ENCODE measurements at places on chromosomes 12 and 14.
A peak's percentile ranks its signal among the peaks of the same experiment; 100 is the strongest.

GRCh38 chr14:95547272-95547625, 12.4 kb downstream of the GLRX5 start:
- no peak for DNase-seq

DNA sequence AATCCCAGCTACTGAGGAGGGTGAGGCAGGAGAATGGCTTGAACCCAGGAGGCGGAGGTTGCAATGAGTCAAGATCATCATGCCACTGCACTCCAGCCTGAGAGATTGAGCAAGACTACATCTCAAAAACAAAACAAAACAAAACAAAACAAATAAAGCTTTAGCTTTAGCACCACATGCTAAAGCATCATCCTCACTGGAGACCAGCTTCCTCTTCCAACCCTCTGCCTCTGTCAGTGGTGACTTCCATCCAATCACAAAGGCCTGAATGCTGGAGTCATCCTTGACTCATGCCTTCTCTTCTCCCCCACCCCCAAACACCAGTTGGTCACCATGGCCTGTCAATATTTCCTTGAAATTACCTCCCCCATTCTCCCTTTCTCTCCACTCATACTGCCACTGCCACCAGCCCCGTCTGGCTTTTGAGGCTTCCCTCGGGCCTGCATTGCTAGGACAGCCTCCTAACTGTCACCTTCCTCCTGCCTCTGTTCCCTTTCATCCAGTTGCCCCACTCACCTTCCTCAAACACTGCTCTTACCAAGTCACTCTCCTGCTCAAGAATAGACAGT, 1.4 kb downstream of the ZNF385A start:
- DNase-seq: no peak

DNA sequence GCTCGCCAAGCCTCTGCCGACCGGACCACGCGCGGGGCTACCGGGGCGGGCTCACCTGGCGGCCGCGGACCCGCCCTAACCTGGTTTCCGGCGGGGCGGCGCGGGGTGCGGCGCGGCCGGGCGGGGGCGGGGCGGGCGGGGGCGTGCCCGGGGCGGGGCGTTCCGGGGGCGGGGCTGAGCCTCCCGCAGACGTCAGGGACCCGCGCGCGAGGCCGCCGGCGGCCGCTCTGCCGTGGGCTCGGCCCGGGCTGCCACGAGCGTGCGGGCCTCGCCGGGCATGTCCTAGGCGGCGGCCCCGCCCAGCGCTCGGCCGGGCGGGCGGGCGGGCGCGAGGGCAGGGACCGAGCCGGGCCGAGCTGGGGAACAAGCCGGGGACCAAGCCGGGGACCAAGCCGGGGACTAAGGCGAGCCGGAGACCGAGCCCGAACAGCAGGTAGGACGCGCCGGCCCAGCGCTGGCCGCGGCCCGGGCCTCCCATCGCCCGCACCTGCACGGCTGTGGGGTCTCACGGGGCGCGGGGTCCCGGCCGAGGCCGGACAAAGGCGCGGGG, at the start of gene CEP170B:
CEP170B (plus strand) TSS at position 188 of the 550 bp plus-strand sequence. CDS start 3,183 bp downstream, outside the sequence.
- peak; percentile 57 for DNase-seq

DNA sequence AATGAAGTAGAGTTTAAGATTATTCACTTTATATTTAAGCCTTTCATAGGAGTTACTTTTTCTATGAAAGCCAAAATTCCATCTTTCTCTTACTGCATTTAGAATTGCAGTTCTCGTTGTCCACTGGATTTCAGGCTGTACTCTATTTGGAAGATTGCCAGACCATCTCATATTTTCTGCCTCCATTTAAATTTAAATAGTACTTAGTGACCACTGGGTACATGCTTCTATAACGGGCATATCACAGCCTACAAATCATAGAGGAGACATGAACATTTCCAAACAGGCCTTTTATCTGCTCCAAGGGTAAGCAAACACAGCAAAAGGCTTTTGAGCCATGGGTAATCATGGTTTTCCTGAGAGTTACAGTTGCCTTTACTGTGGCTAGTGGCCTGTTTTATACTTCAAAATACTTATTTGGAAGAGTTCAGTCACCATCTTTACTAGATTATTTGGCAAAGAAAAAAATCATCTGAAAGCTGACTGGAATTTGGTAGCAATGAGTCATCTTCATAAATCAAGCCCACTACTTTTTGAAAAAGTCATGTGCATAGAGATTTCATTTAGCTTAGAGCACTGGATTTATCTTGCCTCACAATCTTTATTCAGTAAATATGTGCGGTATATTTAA, 15.7 kb downstream of the ANO6 start:
- no peak for DNase-seq

DNA sequence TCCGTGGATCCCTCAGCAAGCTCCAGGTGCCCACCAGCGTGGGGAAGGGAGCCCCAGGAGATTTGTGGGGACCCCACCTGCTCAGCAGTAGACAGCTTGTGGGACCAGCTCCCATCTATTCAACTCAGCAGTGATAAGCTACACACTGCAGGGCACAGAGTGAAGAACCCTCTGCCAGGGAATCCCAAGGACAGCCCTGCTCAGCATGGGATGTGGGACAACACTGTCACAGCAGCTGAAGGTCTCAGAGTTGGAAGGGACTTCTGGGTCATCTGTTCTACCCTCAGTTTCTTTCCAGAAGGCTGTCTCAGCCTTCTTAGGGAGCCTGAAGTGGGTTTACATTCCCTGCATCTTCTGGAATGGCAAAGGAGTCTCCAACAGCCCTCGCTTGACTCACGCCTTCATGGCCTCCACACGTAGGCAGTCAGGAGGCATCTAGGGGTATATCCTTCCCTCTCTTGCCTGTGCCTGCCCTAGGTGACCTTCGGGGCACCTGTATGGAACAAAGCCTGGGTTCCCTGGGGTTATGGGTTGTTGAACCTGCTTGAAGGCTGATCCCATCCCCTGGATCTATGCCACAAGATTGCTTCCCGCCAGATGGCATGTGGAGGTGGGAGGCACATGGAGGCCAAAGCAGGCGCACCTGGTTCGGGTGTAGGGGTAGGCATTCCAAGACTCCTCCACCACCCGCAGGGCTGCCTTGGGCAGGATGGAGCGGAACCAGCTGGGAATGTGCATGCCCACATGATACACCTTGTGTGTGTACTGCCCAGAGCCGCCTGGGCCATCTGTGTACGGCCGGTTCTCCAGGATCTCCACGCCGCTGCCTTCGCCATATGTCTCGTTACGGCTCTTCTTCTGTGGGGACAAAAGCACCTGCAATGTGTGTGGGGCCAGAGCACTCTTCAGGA, 33.0 kb downstream of the ARL6IP4 start:
- DNase-seq: no peak

DNA sequence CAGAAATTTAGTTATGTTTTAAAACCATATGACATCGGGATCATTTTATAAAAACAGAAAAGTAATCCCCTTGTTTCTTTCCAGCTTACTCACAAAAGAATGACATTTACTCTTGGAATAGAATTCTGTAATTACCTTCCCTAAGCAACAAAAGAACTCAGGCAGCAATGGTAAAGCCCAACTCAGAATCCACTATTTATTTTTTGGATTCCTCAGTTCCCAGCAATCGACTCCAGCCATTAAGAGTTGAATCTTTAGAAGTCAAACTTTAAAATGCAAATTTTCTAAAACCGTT, 65.9 kb downstream of the FOXN3 start:
- DNase-seq: no peak

GRCh38 chr12:124563401-124563800, 4.0 kb downstream of the NCOR2 start:
- DNase-seq: no peak

- no peak for DNase-seq
These were observed 9.7 kb downstream of the TUBA1C start for GRCh38 chr12:49274396-49275069.

GRCh38 chr14:62629176-62629725, 416.0 kb downstream of the KCNH5 start:
- DNase-seq: no peak

DNA sequence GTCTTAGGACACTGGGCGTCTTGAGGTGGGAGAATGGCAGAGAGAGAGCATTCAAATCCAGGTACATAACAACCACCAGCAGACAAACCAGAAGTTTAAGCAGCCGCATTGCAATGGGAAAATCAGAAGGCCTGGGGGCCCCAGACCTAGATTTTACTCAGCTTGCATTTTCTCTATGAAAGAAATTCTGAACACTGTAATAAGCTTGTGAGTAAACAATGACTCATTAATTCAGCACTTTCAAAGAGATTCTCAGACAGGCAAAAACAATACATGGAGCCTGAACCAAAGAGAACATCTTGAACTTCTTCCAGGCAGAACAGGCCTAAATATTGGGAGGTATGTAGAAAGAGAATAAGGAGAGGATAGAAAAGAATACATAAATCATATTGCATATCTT, 69.8 kb upstream of the IFNG-AS1 start:
- DNase-seq: no peak

GRCh38 chr14:53515276-53515675, 362.2 kb upstream of the DDHD1 start:
- no peak for DNase-seq

DNA sequence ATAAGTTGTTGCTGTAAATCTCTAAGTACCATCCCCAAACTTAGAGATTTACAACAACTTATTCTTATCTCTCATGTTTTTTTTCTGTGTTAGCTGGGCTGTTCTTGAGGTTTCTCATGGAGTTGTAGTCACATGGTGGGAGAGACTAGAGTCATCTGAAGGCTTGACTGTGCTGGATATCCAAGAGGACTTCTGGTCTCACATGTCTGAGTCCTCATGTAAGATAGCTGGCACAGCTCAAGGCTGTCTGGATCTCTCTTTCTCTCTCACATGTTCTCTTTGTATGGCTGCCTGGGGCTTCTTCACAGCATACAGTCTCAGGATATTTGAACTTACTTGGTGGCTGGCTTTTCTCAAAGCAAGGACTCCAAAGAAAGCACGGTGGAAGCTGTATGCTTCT, 63.8 kb downstream of the DACT1 start:
- DNase-seq: no peak

- no peak for DNase-seq
These were observed 61.7 kb downstream of the RALGAPA1 start for GRCh38 chr14:35747379-35747778.

Data from Right ventricle myocardium superior (tissue), 1 donor.